ENCODE measurements at places on chromosomes 3 and 15.

DNA sequence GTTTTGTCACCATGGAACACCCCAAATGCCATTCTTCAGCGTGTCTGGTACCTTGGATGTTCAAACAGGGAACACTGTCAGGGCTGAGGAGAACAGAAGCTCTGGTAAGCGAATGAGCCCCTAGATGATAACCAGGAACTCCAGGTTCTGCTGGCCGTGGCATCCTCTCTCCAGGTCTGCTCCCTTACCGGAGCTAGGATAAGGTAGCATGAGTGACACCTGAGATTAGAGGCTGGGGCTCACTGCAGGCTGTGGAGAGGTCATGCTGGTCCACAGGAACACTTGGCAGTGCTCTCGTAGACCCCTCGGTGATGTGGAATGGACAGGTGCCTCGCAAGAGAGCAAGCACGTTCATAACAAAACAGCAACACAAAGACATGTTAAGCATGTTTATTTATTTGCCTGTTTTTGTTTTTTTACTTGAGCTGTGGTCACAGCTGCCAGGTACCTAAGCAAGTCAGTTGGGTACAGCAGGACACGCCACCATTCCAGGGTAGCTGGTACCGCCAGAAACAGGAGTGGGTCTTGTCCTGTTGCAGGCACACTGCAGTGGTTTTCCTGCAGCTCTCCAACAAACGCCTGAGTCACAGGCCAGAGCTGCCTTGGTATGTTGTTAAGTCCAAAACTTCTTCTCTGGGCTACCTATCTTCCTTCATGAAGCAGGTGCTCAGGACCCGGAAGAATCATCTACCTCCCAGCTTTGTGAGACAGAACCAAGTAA is 4.6 kb downstream of the RBM15B start:
- DNase-seq, result no peak

- DNase-seq, result no peak
Measured at GRCh38 chr3:52471371-52472238, 16.2 kb downstream of the NISCH start.

DNA sequence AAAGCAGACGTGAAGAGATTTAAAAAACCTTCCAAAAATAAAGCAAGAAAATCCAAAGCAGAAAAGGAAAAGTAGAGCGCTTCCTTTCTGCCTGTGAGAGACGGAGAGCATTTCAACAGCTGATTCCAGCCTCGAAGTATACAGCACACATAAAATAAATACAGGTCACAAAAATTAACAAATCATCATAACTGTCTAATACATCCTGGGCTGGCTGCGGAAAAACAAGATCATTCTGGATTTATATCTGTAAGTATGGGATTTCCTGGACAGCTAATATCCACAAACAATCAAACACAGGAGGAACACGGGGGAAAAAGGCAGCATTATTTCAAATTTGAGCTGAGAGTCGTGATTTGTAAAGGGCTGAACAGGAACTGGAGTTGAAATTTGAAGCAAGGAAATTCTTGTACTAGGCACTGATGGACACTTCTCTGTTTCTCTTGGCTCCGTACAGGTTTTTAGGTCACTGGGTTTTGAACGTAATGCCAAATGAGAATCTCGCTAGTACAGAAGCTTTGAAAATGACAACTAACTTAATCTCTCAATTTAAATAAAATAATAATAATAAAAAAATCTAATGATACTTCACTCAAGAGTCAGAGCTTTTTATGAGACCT is 577.7 kb downstream of the FOXP1 start:
- DNase-seq, result no peak

- DNase-seq, result no peak
Measured at GRCh38 chr15:91660174-91660649, 193.3 kb upstream of the SLCO3A1 start.

GRCh38 chr3:169809230-169809795 is 3.4 kb upstream of the LRRIQ4 start:
- DNase-seq, result no peak

GRCh38 chr3:136428167-136428566 is 178.0 kb downstream of the PCCB start:
- no peak for DNase-seq

DNA sequence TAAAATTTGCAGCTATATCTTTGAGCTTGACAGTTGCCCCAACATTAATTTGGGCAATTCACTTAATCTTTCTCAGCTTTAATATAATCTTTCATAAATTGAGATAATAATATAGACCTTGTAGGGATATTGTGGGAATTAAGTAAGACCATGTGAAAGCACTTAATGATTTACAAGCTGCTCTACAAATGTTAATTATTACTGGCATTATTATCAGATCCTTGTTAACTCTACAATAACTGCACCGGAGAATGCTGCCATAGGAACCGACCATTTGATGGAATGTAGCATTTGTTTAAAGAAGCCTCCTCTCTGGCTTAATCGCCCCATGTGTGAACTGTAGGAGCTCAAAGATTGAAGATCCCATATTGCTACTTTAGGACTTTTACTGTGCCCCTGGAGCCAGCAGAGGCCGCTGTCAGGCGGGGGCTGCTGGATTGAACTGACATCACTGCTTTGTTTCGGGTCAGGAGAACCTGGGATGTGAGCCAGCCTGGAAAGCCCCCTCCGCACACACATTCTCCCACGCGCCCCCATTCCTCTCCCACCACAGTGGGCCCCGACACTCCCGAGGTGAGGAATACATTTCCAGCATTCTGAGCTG is 154.2 kb upstream of the TNIK start:
- no peak for DNase-seq

DNA sequence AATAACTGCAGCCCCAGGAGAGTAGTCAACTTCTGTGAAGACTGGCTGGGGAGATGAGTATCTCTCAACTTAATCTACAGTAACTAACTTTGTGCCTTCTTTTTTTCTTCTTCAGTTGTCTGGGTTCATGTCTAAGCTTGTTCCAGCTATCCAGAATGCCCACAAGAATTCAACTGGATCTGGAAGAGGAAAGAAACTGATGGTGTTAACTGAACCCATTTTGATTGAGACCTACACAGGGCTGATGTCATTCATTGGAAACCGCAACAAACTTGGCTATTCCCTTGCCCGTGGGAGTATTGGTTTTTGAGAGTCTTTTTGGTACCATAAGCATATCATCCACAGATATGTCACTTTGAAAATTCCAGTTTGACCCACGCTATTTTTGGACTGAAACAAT is 148.7 kb downstream of the TPRG1 start:
- DNase-seq, result no peak

DNA sequence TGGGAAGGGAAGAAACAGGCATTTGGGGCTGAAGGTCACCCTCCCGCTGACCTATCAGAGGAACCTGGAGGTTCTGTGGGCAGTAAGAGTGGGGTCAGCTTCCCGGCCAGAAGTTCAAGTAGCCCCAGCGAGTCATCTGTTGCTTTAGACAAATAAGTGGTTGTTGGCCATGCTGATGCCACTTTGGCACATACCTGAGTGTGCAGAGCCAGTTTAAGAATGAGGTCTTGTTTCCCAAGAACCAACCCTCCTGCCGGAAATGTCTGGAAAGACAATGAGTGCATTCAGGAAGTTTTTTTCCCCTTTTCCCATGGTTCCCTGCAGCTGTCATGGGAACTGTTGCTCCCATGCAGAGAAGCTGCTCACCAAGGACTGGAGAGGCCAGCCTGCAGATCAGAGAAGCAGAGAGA is 166.7 kb downstream of the ZNF621 start:
- no peak for DNase-seq

DNA sequence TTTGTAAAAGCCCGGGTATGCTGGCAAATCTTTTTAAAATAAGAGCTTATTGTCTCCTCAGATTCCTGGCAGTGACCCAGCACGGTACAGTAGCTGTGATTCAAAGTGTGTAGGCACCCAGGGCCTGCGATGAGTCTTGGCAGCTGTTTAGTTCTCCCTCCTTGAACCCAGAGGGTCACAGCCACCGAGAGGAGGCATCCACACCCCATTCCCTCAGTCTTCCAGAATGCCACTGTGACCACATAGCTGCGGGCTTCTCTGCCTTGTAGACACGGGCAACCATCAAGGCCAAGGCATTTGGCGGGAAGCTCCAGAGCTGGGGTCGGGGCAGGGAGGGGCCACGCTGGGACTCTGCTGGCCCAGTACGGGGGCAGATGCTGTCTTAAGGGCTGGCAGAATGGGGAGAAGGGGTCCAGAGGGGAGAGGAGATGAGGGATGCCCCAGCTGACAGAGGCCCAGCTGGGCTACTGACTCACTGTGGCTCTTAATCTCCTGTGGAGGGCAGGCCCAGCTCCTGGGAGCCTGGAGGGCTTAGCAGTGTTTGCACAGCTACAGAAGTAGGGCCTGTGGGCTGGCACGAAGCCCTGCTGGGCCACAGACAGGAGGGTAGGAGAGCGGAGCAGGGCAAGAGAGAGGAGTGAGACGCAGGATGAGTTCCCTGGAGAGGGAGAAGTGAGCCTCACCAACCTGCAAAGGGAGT is 68.8 kb upstream of the DLG1 start:
- DNase-seq, result no peak

DNA sequence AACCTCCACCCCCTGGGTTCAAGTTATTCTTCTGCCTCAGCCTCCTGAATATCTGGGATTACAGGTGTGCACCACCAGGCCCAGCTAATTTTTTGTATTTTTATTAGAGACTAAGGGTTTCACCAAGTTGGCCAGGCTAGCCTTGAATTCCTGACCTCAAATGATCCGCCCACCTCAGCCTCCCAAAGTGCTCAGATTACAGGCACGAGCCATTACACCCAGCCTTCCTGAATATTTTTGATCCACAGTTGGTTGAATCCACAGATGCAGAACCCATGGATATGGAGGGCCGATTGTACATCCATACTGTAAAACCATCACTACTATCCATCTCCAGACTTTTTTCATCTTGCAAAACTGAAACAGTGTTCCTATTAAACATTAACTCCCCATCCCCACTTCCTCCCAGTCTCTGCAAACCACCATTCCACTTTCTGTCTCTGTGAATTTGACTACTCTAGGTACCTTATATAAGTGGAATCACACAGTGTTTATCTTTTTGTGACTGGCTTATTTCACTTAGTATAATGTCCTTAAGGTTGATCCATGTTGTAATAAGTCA is 8.2 kb upstream of the TMEM62 start:
- no peak for DNase-seq

DNA sequence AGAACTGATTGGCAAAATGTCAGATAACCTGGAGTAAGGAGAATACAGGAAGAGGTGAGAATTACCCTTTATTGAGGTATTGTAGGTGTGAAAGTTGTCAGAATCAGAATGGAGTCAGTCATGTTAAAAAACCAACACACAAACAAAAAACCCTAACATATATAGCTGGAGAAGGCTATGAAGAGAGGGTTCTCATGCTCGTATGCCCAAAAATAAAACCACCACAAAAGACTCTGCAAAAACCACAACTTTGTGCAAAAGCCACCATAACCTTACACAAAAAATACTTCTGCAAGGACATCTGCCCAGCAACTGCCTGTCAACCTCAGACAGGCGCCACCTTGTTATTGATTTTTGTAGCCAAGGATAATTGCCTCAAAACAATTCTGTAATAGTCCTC is 136.0 kb downstream of the CD47 start:
- DNase-seq, result no peak

DNA sequence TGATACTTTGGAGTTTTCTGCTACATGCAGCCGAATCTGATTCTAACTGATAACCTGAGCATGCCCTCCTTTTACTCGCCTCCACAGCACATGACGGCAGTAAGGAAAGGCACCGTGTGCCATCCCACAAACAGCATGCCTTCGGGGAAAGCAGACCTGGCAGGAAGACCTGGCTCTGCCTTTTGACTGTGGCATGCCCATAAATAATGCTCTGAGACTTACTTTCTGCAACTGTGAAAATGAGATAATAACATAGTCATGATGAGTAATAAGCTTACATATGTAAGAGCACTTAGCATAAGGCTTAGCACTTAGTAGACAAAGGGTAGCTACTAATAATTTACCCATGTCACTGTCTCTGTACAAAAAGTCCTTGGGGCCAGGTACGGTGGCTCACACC is 32.9 kb downstream of the MTHFS start:
- no peak for DNase-seq

DNA sequence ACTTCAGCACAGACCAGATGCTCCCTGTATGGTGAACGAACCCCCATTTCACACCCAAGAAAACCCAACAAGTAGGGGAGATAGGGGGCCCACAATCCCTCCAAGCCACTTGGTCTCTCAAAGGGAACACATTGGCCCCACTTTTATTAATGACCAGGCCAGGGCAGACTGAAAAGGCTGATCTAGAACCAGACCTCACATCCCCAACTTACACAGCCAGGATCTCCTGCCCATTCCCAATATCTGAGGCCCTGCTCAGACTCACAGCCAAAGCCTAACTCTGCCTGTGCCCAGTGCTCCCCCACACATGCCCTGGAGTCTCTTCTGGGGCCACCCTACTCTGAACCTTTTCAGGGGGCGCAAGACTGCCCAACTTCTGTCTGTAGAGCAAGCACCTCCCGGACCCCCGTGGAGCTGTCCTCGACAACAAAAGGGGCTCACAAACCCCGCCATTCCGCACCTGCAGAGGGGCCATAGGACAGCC is 1.8 kb downstream of the PLXNB1 start:
- no peak for DNase-seq

DNA sequence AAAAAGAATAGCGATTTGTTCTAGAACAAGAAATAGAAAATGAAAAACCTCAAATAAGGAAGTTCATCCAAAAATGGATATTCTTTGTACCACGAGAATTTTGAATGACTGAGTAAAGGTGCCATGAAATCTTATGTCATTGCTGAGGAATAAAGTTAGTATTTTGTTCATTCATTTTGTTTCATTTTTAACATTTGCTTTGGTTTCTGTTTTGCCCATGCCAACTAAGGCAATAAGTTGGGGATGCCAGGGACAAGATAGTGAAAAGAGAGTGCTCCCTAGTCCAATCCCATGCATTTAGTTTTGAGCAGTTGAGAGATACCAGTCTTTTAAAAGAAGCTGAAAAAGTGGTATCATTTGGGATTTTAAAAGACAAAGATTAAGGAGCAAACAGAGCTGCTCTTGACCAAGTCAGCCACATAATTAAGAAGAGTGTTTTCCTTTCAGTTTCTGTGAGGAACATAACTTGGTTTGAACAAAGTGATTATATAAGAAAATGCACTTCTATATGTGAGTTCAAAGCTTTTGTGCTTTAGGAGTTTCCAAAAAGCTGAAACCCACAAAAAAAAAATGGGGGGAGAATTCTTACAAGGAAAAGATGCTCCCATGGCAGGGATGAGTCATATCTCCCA is 201.4 kb downstream of the PLOD2 start:
- DNase-seq, result no peak

DNA sequence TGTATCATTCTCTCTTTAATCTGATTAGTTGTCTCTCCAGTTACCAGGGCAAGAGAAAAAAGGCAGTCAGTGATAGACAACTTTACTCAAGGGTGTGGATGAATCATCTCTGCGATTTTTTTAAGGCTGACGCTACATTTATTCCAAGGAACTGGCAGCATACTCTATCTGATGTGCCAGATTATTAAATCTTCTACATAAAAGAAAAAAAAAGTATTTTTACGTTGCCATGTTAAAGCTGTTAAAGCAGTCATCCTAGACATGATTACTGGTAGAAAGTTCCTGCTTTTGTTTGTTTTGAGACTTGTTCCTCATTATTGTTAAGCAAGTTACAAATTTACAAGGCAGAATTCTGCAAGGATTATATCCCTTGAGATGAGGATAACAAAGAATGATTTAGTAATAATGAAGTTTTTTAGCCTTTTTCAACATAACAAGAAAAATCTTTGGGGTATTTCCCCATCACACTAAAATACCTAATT is 121.7 kb downstream of the CBLB start:
- no peak for DNase-seq
